ENCODE measurements at places on chromosomes 16 and 17. TPM values are rescaled to one million over a fixed set of nuclear protein-coding genes. Genes with fewer than 3 reads are reported as not detected.

DNA sequence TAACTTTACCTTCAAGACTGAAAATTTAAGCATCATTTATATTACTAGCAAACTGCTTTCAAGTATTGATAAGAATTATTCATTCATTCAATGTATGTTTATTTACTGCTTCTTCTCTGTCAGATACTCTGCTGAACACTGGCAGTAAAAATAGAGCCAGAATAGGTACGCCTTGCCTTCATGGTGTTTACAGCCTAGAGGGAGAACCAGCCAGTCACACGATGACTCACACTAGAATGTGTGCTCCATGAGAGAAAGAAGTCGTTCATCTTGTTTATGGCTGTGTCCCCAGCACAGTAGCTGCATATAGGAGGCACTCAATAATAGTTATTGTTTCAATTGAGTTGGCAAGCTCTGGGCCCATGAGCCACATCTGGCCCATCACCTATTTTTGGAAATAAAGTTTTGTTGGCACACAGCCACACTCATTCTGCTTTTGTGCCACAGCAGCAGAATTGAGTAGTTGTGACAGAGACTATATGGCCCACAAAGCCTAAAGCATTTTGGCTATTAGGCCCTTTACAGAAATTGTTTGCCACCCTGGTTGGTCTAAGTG lies 84.2 kb downstream of the TMC6 start:
- no peak for DNase-seq

GRCh38 chr16:84065536-84066132 lies 23.0 kb upstream of the SLC38A8 start:
- DNase-seq, result no peak

GRCh38 chr17:11720816-11721215 lies 122.5 kb downstream of the DNAH9 start:
- DNase-seq, result no peak

DNA sequence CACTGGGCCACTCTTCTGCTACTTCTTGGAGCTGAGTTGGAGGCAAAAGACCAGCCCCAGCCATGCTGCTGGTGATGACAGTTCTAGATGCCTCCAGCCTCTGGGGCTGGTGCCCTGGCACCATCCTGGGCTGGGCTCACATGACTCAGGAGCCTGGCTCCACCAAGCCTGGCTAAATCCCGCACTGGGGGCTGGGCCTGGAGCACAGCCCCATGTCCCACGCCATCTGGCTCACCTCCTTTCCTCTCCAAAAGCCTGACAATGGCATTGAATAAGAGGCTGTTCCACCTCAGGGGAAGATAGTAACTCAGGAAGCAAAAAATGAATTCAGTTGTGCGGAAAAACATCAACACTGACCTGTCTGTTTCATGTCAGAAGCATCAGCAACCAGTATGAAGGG lies 45.1 kb upstream of the MTSS2 start:
- no peak for DNase-seq

DNA sequence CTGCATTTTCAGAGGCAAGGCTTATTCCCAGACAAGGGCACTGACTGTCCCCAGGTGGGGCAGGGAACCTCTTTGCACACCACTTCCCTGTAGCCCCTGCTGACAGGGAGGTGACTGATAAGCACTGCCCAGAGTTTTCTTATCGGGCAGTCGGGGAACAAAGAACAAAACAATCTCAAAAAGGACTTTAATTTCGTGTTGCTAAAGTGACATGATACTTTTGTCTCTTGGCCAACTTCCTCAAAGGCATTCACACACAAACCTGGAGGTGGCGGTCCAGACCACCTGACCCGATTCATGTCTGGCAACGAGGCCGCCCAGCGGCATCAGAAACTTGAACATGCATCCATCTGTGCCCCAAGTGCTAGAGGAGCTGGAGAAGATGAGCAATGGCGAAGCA lies 28.9 kb downstream of the ZDHHC7 start:
- DNase-seq, result no peak

DNA sequence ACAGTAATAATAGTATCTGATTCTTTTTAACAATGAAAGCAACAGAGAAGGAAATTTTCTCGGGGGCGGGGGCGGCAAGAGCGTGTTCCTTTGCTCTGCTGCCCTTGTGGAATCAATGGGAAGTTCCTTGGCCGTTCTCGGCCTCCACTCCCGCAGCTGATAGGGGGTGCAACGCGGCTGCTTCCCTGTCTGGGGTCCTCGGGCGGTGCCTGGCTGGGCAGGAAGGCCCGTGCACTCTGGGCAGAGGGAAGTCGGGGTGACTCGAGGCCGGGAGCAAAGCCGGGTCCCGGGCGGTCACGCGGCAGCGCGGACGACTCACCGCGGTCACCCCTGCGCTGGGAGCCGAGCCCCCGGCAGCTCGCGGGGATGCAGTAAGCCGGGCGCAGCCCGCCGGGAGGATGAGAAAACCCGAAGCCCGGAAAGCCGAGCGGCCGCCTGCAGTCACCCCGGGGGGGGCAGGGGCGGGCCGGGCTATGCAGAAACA lies 2.5 kb downstream of the TUBB3 start:
- no peak for DNase-seq

- no peak for DNase-seq
Measured at GRCh38 chr17:10051112-10051511, 146.0 kb upstream of the RCVRN start.

DHRS13 gene
- total RNA-seq, result 24.5 TPM

- DNase-seq, result no peak
Measured at GRCh38 chr16:86928523-86929011, 350.2 kb downstream of the FOXL1 start.

- no peak for DNase-seq
Measured at GRCh38 chr17:9432934-9433421, 142.6 kb downstream of the STX8 start.

DNA sequence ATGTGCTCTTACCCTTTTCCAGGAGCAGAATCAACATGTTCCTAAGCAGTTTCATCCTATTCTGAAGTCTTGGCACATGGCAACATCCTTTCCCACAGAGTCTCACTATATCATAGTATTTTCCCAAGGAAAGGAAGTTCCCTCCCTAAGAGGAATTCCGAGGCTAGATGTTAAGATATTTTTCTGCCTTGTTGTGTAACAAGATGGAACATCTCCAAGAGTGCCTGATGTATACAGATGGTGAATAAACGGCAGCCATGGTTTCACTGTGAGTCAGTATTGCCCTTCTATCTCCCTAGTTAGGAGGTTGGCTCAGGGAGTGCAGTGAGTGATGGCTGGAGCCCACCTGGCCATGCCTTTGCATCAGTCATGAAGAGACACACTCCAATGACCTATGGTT lies 48.2 kb downstream of the SPACA3 start:
- no peak for DNase-seq

CBX8 gene
- 1.7 TPM for total RNA-seq

GRCh38 chr17:63693411-63694113 lies 6.4 kb downstream of the LIMD2 start:
- DNase-seq, result no peak

GRCh38 chr16:17334096-17334495 lies 136.7 kb downstream of the XYLT1 start:
- no peak for DNase-seq

HOXB2 gene
- total RNA-seq, result 12.9 TPM

GRCh38 chr17:10295728-10296343 lies 77.0 kb downstream of the MYH13 start:
- DNase-seq, result no peak

GRCh38 chr16:86590501-86591144 lies 12.3 kb downstream of the FOXL1 start:
- no peak for DNase-seq

TMEM88 gene
- total RNA-seq, result 11.1 TPM

- DNase-seq, result no peak
Measured at GRCh38 chr16:8845699-8846298, 23.0 kb downstream of the CARHSP1 start.

LONP2 gene
- 53.1 TPM for total RNA-seq

GRCh38 chr17:20046629-20047028 lies 37.5 kb downstream of the SPECC1 start:
- DNase-seq, result no peak
